ENCODE measurements at places on chromosomes 3 and 15. TPM values are rescaled to one million over a fixed set of nuclear protein-coding genes. Genes with fewer than 3 reads are reported as not detected.
A peak's percentile ranks its signal among the peaks of the same experiment; 100 is the strongest.

DNA sequence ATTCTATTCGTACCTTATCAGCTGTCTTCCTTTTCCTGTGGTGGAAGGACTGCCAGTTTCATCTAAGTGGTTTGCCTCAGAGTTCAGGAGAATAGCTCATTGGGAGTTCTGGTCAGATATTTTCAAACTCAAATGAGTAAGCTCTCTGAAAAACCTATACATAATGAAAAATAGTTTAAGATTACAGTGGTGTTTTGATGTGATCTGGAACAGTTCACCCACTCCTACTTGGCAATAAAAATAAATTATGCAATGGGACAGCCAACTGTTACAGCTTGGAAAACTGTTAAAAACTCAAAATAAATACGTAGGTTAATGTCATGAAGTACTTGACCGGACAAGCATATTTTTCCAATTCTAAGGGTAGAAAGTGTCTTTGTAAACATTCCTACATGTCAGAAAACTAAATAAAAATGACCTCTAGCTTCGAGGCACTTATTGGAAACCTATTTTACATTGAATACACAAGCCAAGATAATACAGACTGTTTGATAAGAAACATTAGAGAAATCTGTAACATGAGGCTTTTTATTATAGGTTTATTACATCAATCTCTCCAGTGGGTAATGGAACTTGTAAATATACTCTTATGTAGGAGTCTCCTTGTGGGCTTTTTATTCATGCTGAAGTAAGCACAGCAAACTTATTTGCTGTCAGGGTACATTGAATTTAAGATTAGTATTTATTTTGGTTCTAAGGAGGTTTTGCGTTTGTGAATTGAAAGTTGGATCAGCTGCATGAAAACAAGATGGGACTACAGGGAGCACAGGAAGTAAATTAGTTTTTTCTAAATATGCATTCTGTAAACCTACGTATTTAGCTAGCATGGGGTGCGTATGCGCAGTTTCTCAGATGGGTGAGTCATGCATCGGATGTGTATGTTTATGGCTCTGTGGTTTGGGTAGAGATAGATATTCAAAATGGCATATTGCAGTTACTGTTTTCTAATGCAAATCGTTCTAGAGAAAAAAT lies 453.1 kb downstream of the IL5RA start:
- ATAC-seq: no peak

GRCh38 chr3:103112273-103112672 lies 677.5 kb downstream of the ZPLD1 start:
- ATAC-seq: no peak

DNA sequence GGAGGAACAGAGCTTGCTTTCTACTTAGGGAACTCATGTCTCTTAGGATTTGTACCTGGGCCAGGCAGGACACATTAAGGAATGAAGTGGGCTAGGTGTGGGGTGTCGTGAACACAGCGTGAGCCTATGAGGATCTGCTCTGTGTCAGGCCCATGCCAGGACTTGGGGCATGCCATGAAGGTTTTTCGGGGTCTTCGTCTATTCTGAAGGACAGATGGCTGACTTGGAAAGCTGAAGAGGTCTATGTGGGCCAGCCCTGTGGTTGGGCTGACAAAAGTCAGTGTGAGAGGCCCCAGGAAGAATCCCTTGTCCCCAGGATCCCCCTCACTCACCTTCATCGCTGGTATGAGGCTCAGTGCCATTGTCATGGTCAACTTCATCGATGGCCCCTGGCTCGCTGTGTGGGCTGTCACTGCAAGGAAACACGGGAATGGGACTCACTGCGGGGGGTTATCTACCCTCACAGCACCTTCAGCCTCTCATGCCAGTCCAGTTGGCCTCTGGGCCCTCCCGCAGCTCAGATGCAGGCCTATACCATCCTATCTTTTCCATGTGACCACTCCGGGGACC lies 46.8 kb upstream of the RAD18 start:
- no peak for ATAC-seq

- ATAC-seq: no peak
These were observed 757 bp downstream of the VWA5B2 start for GRCh38 chr3:184230081-184230602.

- peak; percentile 91 for ATAC-seq
These were observed 17.9 kb downstream of the ACSBG1 start for GRCh38 chr15:78216276-78217104.

DNA sequence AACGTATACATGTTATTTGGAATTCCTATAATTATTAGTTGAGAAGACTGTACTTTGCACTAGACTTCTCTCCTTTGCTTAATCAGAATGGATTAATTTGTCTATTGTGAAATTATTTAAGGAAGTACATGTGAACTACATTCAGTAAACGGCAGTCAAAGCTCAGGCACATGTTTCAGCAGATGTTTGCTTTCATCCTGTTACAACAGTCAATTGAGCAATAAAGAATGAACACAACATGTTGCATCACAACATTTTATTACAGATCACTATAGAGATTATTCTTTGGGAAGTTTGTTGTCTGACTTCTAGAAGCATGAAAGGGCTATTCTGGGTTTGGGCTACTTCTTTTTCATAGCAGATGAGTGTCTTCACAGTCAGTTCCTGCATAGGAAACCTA lies 39.2 kb downstream of the RAB27A start:
- ATAC-seq: peak; percentile 88

GRCh38 chr3:141870091-141870687 lies 6.3 kb upstream of the ATP1B3 start:
- peak; percentile 41 for ATAC-seq

GRCh38 chr3:52237657-52238172 lies 1.2 kb downstream of the TWF2 start:
- peak; percentile 65 for ATAC-seq

GRCh38 chr15:81473177-81473576 lies 99.2 kb upstream of the TMC3 start:
- ATAC-seq: no peak

DNA sequence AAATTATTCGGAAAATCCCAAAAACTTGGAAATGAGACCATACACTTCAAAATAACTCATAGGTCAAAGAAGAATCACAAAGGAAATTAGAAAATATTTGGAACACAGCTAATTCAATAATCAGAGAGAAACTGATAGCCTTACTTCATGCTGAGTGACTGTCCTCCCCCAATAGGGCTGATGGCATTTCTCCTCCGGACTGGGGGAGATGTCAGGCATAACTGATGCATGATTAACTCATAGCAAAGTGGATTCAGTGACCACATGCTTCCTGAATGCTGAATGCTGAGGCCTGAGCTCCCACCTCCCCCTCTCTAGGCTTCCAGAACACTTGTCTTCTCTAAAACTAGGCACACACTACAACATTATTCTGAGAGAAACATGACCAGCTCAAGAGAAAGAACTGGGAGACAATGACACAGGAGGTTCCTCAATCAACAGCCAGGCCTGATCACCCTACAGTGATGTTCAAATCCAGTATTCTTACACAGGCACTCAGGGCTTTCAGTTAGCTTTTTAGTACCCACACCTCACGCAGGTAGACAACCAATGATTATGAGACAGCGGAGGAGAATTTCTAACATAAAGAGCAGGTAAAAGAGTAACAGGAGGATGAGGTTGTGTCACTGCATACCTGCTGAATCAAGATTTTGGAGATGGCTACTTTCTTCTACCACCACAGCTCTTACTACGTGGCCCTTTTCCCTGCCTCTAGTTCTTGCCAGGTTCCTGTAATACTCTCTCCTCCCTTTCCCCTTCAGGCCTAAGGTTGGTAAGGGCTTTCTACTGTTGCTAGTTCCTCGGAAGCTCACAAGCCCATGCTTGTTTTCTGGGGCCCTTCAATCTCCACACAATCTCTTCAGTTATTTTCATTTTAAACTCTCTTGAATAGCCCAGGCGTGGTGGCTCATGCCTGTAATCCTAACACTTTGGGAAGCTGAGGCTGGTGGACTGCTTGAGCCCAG lies 96.1 kb downstream of the FMN1 start:
- ATAC-seq: no peak

GRCh38 chr15:70327856-70328678 lies 230.3 kb upstream of the TLE3 start:
- ATAC-seq: peak; percentile 38

DNA sequence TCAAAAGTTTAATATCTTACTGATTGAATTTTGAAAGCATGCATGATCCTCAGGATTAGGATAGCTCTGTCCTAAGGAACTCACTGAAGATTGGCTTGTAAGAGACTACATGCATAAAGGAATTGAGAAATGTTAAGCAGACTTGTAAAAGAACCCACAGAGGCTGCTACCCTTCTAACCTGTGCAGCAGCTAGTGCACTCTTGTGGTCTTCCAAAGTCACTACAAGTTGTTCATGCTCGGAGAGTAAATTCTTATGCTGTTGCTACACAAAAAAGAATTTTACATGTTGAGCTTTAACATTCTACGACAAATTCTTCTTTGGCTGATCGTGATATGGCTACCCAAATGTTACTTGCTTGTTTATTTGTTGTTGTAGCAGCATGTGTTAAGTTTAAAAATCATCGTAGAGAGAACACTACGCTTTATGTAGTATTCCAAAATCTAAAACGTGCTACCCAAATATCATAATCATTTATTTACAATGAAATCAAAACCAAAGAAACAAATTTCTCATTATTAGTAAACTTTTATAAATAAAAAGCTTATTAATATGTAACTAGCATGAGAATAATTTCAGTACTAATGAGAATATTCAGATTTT lies 55.0 kb downstream of the GOLIM4 start:
- ATAC-seq: peak; percentile 57

DNA sequence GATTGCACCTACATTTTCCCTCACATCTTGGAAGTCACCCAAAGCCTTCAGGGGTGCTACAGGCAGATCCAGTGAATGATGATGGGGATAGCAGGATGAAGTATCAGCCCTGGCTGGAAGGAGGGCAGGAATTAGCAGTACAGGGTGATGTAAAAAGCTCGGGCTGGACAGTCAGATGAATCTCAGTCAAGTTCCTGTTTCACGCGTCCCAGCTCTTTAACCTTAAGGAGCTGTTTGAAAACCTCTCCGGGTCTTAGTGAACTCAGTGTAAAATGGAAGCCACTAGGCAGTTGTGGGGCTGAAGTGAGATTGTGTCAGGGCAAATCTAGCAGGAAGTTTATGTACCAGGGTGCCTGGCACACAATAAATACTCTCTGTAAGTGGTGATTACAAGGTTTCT lies 166.4 kb upstream of the PROK2 start:
- no peak for ATAC-seq

GRCh38 chr15:70049701-70050301 lies 47.9 kb downstream of the TLE3 start:
- no peak for ATAC-seq

DNA sequence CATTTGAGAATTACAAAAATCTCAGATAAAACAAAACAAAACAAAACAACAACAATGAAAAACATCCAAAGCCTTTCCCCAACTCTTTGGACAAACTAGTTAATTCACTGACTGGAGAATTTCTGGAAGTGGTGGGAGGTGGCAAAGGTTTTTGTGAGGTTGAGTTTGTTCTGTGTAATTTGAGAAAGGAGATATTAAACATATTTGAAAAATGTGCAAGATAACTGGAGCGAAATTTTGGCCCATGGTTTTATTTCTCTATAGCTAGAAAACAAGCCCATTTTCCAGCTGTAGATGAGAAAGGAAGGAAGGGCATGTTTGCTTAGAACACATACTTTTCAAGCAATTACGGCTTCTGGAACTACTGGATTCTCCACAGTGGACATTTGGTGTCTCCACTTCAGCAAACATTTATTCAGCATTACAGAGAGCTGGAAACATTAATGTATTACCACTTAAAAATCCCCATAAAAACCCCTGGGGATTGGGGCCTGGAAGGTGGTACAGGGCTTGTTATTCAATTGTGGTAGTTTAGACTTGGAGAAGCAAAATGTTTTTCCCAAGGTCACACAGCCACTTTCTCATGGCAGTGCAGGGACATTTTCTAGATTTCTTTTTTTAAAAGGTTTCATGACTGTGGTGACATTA lies 135.8 kb downstream of the THSD4 start:
- ATAC-seq: no peak

- no peak for ATAC-seq
These were observed 49.2 kb downstream of the MBNL1 start for GRCh38 chr3:152317956-152318355.

DNA sequence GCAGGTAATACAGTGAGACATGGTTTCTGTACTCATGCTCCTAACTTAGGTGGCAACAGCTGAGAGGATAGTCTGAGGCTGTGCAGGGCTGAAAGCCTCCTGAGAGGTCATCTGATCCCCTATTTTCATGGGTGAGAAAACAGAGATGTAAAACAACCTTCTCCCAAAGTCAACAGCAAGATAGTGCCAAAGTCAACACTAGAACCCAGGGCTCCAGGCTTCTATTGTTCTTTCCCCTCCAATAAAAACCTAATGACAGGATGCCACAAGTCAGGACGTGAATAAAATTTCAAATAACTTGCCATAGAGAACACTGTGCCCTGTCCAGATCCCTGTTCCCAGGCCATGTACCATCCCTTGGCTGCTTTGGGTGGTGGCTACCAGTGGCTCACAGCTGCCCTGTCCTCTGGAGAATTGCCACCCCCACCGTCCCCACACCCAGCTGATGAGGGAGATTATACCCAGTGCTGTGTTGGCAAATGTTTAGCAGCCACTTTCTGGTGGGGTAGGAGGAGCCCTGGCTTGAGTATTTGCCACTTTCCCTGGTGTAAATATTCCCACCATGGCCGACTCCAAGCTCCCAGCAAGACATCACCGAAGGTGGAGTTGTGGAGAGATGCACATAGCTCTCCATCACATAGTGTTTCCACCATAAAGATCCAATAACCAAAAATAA lies 54.8 kb downstream of the SRGAP3 start:
- peak; percentile 45 for ATAC-seq

GRCh38 chr3:70069557-70069956 lies 70.0 kb downstream of the SAMMSON start:
- no peak for ATAC-seq

GRCh38 chr15:42083916-42084315 lies 10.4 kb downstream of the PLA2G4D start:
- ATAC-seq: no peak

MKRN2OS gene
- 6.3 TPM for total RNA-seq

XCR1 gene
- total RNA-seq: 0.04 TPM

OCA2 gene
- total RNA-seq: 1.6 TPM

CPLX3 gene
- total RNA-seq: not detected

MST1R gene
- total RNA-seq: 14.1 TPM

ANKDD1A gene
- total RNA-seq: 1.6 TPM

MUC20 gene
- 34.9 TPM for total RNA-seq

SAXO2 gene
- total RNA-seq: 0.80 TPM

SIAH2 gene
- total RNA-seq: 44.8 TPM

FSIP1 gene
- total RNA-seq: 0.28 TPM

GOLGA6L7 gene
- not detected for total RNA-seq

MORC1 gene
- not detected for total RNA-seq
